Effector memory CD8-positive, alpha-beta T cell (primary cell): ENCODE measurements at places on chromosomes 3 and 15.

GRCh38 chr15:79901958-79902357, 5.1 kb upstream of the MTHFS start:
- DNase-seq, result no peak

- no peak for DNase-seq
These were observed 95.4 kb downstream of the PLOD2 start for GRCh38 chr3:146065573-146066006.

DNA sequence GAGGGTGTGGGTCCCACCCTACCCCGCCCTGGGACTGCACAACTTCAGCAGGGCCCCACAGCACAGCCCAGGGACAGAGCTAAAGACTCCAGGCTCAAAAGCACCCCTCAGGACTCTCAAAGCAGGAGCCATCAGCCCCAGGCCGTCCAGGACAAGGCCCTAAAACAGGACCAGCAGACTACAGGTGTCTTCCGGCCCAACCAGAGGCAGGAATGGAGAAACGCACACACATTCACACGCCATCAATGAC, 26.1 kb downstream of the ATRIP start:
- no peak for DNase-seq

- DNase-seq, result no peak
These were observed 27.0 kb downstream of the SENP5 start for GRCh38 chr3:196894557-196895295.

GRCh38 chr15:89747708-89748682, 3.1 kb downstream of the MESP1 start:
- DNase-seq, result no peak

DNA sequence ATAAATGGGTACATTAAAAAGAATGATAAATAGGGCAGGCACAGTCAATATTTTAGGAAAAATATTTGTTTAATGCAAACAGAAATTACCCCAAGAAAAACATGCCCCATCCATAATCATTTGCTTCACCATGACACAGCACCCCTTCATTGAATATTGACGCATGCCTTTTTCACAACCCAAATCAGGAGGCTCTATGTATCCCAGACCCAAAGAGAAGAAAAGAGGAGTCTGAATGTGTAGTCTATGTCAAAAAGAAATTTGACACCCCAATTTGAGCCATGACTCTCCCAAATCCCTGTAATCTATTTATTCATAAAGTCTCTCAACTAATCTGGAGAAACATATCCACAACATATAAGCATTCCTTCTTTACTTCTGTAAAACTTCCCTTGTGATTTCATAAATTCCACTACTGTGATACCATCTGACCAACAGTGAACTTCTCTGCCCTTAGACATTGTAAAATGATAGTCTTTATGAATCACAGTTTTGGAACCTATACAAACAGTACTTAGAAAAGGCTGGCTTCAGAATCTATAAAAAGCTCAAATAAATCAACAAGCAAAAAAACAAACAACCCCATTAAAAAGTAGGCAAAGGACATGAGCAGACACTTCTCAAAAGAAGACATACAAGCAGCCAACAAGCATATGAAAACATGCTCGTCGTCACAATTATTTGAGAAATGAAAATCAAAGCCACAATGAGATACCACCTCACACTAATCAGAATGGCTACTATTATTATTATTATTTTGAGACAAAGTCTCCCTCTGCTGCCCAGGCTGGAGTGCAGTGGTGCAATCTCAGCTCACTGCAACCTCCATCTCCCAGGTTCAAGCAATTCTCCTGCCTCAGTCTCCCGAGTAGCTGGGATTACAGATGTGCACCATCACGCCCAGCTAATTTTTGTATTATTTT, 53.4 kb upstream of the XRN1 start:
- no peak for DNase-seq

GRCh38 chr15:39782441-39783138, at the start of gene FSIP1:
Gene FSIP1, minus strand, starts transcription at chr15:39782841. Its CDS starts 6,317 bp downstream, at chr15:39776524.
- DNase-seq, result peak; percentile 98

GRCh38 chr15:49888734-49889133, 230.3 kb downstream of the ATP8B4 start:
- DNase-seq, result no peak

DNA sequence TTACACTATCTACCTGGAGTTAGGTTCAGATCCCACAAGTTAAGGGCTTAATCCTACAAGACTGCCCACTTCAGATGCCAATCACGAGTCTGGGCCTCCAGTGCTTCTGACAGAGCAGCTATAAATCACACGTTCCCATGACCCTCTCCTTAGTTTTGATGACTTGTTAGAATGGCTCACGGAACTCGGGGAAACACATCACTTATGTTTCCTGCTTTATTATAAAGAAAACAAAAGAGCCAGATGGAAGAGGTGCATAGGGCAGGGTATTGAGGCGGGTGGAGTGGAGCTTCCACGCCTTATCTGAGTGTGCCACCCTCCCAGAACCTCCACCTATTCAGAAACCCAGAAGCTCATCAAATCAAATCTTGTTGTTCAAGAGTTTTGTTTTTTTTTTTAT, 170.8 kb downstream of the MOBP start:
- no peak for DNase-seq

- no peak for DNase-seq
These were observed 1.7 kb upstream of the ESYT3 start for GRCh38 chr3:138432576-138433240.

DNA sequence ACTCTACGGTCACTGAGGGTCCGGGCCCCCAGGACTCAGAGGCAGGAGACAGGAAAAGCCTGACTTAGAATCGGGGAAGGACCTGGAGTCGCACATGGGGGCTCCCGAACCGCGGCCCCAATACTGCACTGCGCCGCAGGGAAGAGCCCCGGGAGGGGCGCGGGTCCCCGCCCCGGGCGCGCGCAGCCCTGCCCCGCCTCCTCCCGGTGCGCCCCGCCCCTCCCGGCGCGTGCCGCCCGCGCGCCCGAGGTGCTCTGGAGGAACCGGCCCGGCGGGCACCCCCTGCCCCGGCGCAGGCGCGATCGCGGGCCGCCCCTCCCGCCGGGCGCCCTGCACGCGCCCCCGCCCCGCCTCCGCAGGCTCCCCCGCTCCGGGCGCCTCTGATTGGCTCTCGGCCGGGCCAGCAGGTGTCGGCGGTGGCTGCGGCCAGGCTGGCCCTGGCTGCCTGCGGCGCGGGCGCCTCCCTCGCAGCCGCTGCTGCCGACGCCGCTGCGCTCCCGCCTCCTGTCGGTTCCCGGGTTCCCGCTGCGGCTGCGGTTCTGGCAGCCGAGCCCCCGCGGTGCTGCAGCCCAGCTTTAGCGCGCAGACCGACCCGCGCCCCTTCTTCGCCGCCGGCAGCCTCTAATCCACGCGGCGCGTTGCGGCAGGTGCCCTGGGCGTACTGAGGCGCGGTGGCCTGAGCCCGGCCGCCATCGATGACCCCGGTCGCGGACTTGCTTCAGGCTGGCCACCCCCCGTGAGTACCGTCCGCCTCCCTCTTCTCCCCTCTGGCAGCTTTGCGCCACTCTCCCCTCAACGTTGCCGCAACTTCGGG, at the start of gene MYRIP:
TSS of gene MYRIP (plus strand) at position 429 of the 814 bp plus-strand sequence. CDS start 91,208 bp downstream, outside the sequence.
- DNase-seq, result no peak

GRCh38 chr3:69697381-69697780, 41.9 kb upstream of the MITF start:
- DNase-seq, result no peak

- peak; percentile 32 for DNase-seq
These were observed 35.9 kb downstream of the HMCES start for GRCh38 chr3:129314386-129315222.

DNA sequence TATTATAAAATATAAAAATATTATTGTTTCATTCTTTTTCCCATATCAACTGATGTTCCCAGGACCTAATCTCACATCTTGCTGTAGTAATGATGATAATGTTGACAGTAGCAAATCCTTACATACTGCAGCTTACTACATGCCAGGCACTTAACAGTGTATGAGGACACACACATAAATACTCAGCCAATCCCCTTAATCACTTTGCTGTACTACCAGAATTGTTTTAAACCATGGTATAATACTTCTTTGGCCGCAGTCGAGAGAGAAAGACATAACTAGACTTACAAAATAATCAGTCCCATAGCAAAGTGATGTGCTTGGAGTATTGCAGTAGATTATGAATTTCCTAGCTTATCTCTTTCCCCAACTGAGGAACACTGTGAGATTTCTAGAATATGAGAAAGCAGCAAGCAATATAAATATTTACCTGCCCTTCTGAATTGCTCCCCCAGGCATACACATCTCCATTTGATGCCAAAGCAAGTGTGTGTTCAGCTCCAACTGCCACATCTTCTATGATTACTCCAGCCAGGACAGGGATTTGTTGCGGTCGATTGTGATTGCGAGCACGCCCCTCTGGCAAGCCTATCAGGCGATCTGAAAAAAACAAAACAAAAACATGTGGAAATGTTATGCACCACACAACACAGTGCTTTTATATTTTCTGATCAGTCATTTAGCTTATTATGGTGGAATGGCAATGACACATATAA, 33.0 kb downstream of the FBXL22 start:
- no peak for DNase-seq

- no peak for DNase-seq
These were observed 18.8 kb downstream of the MECOM start for GRCh38 chr3:169644750-169645149.

DNA sequence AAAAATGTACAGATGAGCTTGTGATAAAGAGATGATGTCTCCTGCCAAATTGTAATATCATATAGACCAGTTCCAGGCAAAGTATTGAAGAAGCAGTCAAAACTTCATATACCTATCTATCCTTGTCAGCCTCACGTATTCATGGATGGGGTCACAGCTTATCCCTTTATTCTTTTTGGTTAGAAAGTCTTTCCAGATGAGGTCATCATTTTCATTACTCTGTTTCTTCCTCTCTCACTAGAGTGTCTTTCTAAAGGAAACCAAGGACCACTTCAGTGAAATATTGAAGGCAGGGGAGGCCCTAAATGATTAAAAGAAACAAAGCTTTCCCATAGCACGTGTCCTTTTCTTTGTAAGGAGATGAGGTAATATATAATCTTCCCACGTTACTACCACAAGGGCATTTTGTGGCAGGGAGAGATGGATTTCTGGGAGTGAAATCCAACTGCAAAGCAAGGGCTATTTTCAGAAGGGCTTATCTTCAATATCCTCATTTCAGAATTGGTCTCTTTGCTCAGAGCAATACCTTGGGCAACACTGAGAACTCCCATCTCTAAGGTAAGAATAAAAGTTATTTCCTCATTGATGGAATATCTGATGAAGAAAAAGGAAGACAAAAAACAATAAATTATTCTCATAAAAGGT, 260.2 kb downstream of the TIGIT start:
- no peak for DNase-seq

DNA sequence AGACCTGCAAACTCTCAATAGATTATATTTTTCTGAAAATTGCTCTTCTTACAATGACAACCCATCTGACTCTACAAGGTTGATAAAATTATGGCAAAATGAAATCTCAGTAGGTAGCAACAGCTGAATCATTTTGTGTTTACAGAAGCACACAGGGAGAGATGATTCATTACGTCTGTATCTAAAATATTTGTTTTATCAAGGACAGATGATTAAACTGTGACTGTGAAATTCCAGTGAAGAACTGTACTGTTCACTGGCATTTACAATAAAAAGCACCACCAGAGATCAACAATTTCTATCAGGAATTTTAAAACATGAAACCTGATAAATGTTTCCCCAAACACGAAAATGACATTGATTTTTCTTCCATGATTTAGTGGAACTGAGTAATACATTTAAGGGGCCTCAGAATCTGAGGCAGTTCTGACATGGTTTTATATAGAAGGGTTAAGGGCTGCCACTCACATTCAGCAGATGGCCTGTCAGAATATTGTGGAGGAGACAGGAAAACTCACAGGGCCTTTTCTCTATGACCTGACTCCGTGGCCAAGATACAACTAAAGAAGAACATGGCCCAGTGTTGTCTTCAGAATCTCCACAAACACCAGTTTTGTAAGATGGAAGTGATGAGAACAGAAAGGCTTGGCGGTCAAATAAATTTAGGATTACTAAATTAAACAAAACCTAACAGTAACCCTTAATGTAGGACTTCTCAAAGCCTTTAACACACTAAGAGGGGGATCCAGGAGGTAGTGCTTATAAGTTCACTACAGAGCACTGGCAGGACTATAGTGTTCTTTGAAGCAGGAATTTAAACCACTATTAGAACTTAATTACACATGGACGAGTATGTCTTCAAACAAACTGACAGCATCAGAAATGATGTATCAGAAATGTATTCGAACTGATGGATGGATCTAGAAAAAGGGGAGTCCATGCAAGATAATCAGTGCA, 25.9 kb downstream of the RAD18 start:
- no peak for DNase-seq

GRCh38 chr3:57109437-57110199, 49.2 kb downstream of the SPATA12 start:
- no peak for DNase-seq

DNA sequence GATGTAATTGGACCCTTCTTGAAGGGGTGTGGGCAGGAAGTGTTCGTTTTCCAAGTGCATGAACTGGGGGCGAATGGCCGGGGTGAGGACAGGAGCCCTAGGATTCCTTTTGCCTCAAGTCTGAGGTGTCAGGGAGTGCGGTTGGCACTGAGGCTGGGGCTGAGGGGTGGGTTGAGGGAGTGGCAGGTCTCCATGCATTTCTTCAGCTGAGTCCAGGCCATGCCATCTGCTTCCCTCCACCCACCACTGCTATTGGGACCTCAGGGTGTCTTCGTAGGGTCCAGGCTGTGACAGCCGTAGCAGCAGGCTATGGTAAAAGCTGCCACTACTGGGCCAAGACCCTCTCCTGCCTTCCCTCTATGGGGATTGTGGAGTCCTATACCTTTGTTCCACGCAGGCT, 25.6 kb upstream of the TSPAN3 start:
- DNase-seq, result no peak

GRCh38 chr15:95226835-95227234, 995.5 kb downstream of the MCTP2 start:
- DNase-seq, result no peak

GRCh38 chr3:103976931-103977339, 1389.8 kb upstream of the ALCAM start:
- no peak for DNase-seq

GRCh38 chr15:39253552-39253951, 327.3 kb upstream of the THBS1 start:
- no peak for DNase-seq

GRCh38 chr15:74252291-74252690, 16.2 kb downstream of the CCDC33 start:
- DNase-seq, result no peak

GRCh38 chr15:99170476-99171065, 65.7 kb downstream of the SYNM start:
- no peak for DNase-seq

GRCh38 chr15:33310481-33311311, at the start of gene RYR3:
Gene RYR3, plus strand, starts transcription at chr15:33310967. Its CDS starts 79 bp downstream, at chr15:33311046.
- no peak for DNase-seq

GRCh38 chr3:42742259-42742658, 30.8 kb downstream of the CCDC13 start:
- DNase-seq, result no peak
